ENCODE measurements at places on chromosomes 5 and 9.

DNA sequence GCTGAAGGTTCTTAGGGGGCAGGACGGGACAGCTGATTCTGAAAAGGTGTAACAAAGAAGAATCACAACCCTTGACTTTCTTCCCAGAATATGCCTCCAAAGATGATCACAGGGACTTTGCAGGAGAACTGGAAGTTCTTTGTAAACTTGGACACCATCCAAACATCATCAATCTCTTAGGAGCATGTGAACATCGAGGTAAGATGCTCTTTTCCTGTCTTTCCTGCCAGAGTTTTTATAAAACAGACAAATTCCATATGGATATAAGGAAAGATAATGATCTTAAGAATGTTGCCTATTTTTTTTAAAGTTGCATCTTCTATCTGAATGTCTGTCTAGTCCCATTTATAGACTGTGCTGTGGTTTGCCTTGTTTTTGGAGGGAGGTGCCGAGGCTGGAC lies 87.9 kb downstream of the EQTN start:
- DNase-seq, result no peak

DNA sequence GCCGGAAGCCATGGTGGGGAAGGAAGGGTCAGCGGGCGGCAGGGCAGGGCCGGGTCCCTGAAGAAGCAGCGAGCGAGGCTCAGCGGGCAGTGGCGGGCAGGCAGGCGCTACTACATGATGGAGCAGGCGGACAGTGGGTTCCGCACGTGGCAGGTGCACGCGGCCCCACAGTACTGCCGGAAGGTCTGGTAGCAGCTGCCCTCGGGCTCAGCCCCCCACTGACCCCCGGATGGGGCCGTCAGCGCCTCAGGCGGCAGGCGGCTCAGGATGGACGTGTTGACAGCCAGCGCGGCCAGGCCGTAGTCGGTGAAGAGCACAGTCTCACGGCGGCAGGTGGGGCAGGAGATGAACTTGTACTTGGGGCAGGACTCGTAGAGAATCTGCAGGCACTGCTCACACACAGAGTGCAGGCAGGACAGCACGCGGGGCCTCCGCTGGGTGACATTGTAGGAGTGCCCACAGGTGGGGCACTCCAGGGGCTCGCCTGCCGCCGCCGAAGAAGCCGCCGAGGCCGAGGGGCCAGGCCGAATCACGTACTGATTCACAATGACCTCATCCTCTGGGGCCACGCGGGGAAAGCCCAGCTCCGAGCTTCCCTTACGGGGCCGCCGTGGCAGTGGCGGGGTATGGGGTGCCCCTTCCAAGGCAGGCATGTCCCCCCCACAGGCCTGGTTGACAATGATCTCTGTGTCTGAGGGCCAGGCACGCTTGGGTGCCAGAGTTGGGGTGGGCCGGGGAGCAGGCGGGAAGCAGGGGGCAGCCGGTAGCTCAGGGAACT lies 1.5 kb downstream of the RNF208 start:
- DNase-seq, result no peak

DNA sequence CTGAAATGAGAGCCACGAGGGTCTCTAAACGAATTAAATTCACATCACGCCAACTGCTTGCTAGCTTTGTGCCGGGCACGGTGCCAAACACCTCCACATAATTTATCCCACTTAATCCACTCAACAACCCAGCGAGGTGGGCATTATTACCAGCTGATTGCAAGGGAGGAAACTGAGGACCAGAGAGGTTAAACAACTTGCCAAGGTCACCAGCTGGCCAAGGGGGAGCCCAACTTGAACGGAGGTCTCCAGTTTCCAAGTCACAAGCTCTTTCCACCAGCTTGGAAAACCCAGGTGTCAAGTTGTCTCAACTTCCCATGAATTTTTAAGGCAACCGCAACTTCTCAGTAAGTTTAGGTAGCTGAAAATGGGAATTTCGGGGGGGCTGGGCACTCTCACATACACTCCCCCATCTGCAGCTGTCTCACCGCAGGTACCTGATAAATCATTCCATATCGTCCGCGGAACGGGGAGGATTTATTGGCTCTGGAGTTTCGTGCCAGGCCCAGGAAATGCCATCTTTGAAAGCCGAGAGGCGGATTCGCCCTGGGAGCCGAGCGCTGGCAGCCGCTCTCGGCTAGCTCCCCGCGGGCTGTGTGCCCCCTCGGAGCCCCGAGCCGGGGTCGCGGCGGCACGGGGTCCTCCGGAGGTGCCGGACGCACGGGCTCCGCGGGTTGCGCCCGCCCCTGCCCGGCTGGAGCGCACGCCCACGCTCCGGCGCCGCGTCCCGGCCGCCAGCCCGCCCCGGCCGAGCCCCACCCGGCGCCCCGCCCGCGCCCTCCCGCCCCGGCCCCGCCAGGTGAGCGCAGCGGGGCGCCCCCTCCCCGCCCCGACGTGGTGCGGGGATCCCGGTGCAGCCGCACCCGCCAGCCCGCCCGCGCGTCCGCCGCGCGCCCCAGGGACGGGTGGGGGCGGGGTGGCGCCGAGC lies 617 bp downstream of the PTPN3 start:
- DNase-seq, result peak; percentile 14

DNA sequence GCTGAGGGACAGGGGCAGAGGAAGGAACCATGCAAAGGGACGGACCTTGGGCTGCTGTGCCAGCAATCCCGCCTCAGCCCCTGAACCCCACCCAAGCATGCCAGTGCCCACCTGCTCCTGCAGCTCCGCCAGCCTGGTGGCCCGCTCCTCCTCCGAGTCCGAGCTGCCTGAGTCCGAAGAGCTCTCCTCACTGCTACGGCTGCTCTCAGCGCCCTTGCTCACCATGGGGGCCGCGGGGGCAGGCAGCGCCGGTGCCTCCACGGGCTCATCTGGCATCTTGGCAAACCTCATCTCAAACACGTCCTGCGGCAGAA lies 16.3 kb downstream of the BRD3OS start:
- no peak for DNase-seq

GRCh38 chr5:142671801-142672200 lies 14.1 kb downstream of the FGF1 start:
- no peak for DNase-seq

DNA sequence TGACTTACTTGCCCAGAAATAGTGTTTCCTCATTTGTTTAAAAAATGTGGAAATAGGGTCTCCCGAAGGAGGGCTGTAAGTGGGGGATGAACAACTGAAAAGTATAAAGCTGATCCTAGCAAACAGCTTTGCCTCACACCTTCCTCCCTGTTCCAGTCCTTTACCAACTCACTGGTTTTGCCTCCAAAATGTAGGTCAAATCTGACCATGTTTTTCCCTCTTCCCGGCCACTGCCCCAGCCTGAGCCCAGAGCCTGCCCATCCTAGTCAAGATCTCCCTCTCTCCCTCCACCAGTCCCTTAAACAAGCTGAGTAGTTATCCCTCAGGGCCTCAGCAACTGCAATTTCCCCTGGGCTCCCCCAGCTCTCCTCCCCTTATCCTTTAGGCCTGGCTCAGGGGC lies 82.4 kb upstream of the FBXW11 start:
- DNase-seq, result no peak

Measured in NCI-H526 (cell line).